ENCODE measurements at places on chromosomes 5 and 9.

- DNase-seq, result no peak
These were observed 127.2 kb upstream of the ADAMTSL1 start for GRCh38 chr9:18346745-18347144.

DNA sequence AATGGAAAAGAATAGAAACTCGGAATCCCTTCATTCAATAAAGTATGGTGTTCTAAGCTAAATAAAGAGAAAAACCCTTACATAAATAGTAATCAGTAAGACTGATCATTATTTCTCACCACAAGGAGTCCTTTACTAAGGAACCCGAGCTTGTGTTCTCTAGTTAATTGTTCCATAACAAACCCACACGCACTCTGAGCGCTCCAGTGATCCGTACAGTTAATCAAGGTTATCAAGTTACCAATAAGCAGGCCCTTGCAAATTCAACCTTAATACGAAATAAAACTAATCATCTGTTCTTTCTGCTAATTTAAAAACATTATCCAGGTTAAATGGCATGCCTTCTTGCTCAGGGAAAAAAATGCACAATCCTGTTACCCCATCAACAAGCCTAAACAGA lies 224.4 kb downstream of the FRMD3 start:
- DNase-seq, result peak; percentile 70

- no peak for DNase-seq
These were observed 174.7 kb upstream of the NFIB start for GRCh38 chr9:14488421-14489190.

DNA sequence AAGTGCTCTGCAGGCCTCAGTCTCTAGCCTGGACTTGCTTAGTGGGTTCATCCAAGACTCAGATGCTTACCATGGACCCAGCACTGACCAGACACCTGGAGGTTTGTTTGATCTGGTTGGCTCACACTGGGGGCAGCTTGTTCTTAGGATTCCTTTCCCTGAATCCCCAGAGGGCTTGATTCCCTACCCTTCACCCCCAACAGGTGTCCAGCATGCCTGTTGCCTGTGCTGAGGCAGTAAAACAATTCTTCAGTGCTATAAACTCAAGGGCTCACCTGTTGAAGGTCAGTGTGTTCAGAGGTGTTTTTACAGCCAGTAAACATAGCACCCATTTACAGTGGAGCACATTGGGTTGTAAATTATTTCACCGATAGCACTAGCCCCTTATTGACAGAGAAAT lies 123.8 kb upstream of the KLF4 start:
- no peak for DNase-seq

DNA sequence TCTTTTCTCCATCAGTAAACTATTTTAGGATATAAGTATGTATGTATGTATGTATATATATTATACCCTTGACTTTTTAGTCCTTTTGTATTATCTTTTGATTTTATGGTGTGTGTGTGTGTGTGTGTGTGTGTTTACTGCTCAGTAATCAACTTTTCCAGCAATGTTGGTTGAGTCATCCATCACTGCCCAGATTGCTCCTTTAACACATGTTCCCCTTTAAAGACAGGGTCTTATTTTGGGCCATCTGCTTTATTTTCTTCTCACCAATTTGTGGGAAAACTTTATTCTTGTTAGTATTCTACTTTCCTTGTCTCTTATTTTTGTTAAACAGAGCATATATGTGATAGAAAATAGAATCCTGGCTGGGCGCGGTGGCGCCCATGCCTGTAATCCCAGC lies 28.1 kb downstream of the ANKRD33B start:
- DNase-seq, result no peak

DNA sequence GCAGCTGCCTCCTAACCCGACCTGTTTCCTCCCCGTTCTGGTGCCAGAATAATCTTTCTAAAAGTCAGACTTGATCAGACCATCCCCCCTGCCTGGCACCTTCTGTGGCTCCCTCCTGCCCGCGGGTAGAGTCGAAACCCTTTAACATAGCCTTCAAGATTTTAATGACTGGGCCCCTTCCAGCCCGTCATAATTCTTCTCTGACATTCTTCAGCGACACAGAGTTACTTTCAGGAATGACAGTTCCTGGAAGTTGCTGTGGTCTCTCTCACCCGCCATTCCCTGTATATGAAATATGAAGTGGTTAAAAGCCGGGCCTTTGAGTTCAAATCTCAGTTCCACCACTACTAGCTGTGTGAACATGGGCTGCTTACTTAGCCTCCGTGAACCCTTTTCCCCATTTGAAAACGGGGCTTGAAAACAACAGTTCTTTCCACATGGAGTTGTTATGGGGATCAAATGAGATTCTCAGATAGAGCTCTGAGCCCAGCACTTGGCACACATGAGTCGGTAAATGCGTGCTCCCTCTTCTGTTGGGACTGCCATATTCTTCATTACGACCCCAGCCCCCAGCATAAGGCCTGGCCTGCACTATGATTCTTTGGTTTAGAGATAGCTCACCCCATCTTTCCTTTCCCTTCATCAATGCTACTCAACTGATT lies 737 bp downstream of the NANS start:
- DNase-seq, result no peak

Data from NCI-H146 (cell line).